ENCODE measurements at places on chromosomes 1 and 21. TPM values are rescaled to one million over a fixed set of nuclear protein-coding genes. Genes with fewer than 3 reads are reported as not detected.
A peak's percentile ranks its signal among the peaks of the same experiment; 100 is the strongest.

- no peak overlapping the region for H3K4me3 ChIP-seq
- H3K4me1 ChIP-seq: no peaks in the 10 kb centered on the region
- no peak for DNase-seq
- H3K27me3 ChIP-seq: no peaks in the 10 kb centered on the region
- H3K27ac ChIP-seq: no peak overlapping the region
Measured at GRCh38 chr1:194117582-194117981, 931.2 kb upstream of the B3GALT2 start.

DNA sequence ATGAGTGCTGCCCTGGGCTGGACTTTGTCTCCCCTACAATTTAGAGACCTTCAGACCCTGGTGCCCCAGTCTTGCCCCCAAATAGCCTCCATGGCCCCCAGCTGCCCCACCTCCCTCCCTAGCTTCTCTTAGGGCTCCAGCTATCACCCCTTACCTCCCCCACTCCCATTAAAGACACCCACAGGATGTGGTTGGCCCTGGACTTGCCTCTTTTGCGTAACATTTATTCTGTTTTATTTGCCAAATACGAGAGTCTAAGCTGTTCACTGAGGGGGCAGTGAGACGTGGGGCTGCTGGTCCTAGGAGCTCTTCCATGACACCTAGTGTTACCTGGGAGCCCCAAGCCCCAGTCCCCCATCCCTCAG lies 4.5 kb downstream of the ZC3H12A start:
- peaks cover 42% of the 10 kb centered on the region for H3K4me1 ChIP-seq
- H3K36me3 ChIP-seq: peaks cover 61% of the 10 kb centered on the region
- H3K4me3 ChIP-seq: peak overlapping the region; percentile 96
- peak overlapping the region; percentile 97 for H3K27ac ChIP-seq

Gene OR2AK2
- total RNA-seq: not detected

DNA sequence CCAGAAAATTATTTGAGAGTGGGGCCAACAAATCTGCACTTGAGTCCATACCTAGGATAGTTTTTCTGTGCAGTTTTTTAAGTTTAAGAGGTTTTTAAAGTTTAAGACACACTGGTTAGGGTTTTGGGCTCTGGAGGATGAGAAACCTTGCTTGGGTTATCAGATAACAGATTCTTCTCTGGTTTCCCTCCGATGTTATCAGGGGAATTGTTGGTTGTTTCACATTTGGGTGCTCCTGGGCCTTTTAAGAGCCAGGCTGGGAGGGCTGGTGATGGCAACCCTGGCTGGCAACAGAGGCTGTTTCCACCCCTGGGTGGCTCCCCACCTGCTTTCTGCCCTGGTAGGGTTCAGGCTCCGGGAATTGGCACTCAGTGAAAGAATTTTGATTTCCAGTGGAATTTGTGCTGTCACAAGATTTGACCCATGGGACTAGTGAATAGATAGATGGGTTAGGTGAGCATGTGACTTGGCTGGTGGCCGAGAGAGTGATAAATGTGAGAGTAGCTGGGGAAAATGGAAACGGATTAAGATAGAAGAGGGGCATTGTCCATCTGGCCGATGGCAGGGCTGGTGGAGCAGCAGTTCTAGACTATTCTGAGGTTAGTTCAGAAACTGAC lies 14.8 kb downstream of the VANGL1 start:
- H3K4me3 ChIP-seq: no peak overlapping the region
- peaks cover 17% of the 10 kb centered on the region for H3K36me3 ChIP-seq
- DNase-seq: no peak

Gene SDHC
- 173 TPM for total RNA-seq

GRCh38 chr1:99240621-99241020 lies 23.7 kb upstream of the PLPPR4 start:
- no peaks in the 10 kb centered on the region for H3K36me3 ChIP-seq
- no peaks in the 10 kb centered on the region for H3K4me1 ChIP-seq
- H3K27me3 ChIP-seq: no peaks in the 10 kb centered on the region
- DNase-seq: no peak

GRCh38 chr1:25068829-25069228 lies 138.8 kb upstream of the RUNX3 start:
- H3K27ac ChIP-seq: no peak overlapping the region
- no peak overlapping the region for H3K4me3 ChIP-seq
- H3K27me3 ChIP-seq: peaks cover 22% of the 10 kb centered on the region

DNA sequence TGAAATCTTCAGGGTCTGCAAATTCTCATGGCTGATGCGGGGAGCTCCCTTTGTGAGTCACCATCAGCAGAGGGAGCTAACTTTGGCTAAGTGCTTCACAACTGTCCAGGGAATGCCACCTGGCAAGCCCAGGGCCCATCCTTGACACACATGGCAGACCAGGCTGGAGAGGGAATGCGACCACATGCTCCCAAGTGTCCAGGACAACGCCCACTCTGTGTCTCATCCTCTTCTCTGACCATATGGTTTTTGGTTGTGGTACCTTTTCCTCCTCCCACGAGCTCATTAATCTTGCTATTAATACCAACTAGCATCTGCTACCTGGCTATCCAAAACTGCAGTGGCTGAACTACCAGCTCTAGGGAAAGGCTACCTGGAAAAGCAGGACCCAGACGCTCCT lies 37.1 kb upstream of the CLSTN1 start:
- H3K4me1 ChIP-seq: peaks cover 10% of the 10 kb centered on the region
- DNase-seq: no peak
- H3K27ac ChIP-seq: no peak overlapping the region
- no peaks in the 10 kb centered on the region for H3K27me3 ChIP-seq
- no peak overlapping the region for H3K4me3 ChIP-seq
- H3K36me3 ChIP-seq: peaks cover 1% of the 10 kb centered on the region

GRCh38 chr21:26495283-26495849 lies 77.7 kb downstream of the CYYR1 start:
- no peaks in the 10 kb centered on the region for H3K36me3 ChIP-seq
- no peak overlapping the region for H3K27ac ChIP-seq
- no peak overlapping the region for H3K4me3 ChIP-seq

- H3K36me3 ChIP-seq: no peaks in the 10 kb centered on the region
- H3K27ac ChIP-seq: no peak overlapping the region
- no peaks in the 10 kb centered on the region for H3K27me3 ChIP-seq
- no peaks in the 10 kb centered on the region for H3K4me1 ChIP-seq
- no peak for DNase-seq
Measured at GRCh38 chr1:213723187-213723586, 264.6 kb upstream of the PROX1 start.

DNA sequence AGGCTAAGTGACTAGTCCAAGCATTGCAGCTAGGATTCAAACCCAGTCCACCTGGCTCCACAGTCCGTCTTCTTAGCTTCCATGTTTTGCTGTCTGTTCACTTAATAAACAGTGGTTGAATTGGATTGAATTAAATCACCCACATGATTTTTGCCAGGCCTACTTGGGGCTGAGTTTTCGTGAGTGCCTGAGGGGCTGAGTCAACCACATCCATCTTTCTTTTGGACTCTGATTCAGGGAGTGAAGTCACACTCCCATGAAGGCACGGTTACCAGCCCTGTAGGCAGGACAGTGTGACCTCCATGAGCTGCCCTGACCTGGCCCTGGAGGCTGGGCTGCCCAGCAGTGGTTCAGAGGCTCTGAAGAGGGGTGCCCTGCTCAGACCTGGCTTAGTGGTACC lies 123.7 kb downstream of the ACTL8 start:
- H3K36me3 ChIP-seq: no peaks in the 10 kb centered on the region
- no peak overlapping the region for H3K27ac ChIP-seq
- no peak for DNase-seq
- no peaks in the 10 kb centered on the region for H3K27me3 ChIP-seq
- H3K4me3 ChIP-seq: no peak overlapping the region
- H3K4me1 ChIP-seq: no peaks in the 10 kb centered on the region

Gene EXO1
- total RNA-seq: 51.6 TPM

DNA sequence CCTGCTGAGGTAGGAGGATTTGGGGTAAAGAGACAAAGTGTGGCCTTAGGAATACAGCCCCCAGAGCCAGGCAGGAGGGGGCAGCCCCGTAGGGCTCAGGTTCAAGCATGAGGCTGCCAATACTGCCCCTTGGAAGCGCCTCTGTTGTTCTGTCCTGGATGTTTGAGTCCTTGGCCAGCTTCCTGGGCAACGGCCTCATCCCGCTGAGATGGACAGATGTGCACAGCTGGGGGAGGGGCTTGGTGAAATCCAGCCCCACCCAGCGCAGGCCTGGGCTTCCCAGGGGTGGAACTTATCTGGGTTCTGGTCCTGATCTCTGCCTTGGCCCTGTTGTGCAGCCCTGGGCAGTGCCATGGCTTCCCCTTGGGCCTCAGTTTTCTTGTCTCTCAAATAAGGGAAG lies 34.8 kb upstream of the MAN1C1 start:
- peaks cover 2% of the 10 kb centered on the region for H3K4me1 ChIP-seq
- DNase-seq: no peak
- peaks cover 32% of the 10 kb centered on the region for H3K27me3 ChIP-seq
- no peak overlapping the region for H3K27ac ChIP-seq
- H3K4me3 ChIP-seq: no peak overlapping the region

GRCh38 chr1:39639305-39640130 lies at the start of gene HEYL:
Gene HEYL, minus strand, starts transcription at chr1:39639643. Its CDS starts 18 bp downstream, at chr1:39639625.
- H3K36me3 ChIP-seq: no peaks in the 10 kb centered on the region
- H3K27ac ChIP-seq: no peak within 1 kb of the TSS
- peaks cover 59% of the 10 kb centered on the region for H3K27me3 ChIP-seq
- H3K4me3 ChIP-seq: peak within 1 kb of the TSS; percentile 25
- DNase-seq: peak; percentile 64
- H3K4me1 ChIP-seq: no peaks in the 10 kb centered on the region

DNA sequence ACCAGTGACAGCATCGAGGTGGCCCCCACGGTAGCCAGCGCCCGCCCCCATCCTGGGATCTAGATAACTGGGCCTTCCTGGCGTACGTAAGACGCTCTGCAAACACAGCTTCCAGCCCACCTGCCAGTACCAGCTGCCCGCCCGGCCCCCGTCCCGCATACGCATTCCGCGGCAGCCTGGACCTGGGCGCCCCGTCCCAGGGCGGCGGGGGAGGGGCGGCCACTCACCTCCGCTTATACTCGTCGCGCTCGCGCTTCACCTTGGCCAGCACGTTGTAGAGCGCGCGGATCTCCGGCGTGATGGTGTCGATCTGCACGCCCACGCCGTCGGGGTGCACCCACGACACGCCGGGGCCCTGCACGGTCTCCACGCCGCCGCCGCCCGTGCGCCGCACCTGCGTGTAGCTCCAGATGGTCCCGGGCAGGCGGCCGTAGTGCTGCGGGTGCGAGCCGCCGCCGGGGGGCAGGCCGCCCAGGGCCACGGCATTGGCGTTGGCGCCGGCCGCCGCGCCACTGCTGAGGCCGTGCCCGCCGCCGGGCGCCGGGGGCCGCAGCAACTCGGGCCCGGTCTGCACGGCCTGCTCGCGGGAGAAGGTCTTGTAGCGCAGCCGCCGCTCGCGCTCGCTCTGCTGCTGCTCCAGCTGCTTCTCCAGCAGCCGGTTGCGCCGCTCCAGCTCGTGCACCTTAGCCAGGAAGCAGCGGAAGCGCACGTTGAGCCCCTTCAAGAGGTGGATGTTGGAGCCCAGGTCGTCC lies 859 bp downstream of the IFFO2 start:
- peak overlapping the region; percentile 69 for H3K27ac ChIP-seq
- H3K36me3 ChIP-seq: peaks cover 5% of the 10 kb centered on the region
- H3K4me1 ChIP-seq: peaks cover 57% of the 10 kb centered on the region
- peaks cover 42% of the 10 kb centered on the region for H3K27me3 ChIP-seq
- DNase-seq: peak; percentile 71
- peak overlapping the region; percentile 78 for H3K4me3 ChIP-seq

DNA sequence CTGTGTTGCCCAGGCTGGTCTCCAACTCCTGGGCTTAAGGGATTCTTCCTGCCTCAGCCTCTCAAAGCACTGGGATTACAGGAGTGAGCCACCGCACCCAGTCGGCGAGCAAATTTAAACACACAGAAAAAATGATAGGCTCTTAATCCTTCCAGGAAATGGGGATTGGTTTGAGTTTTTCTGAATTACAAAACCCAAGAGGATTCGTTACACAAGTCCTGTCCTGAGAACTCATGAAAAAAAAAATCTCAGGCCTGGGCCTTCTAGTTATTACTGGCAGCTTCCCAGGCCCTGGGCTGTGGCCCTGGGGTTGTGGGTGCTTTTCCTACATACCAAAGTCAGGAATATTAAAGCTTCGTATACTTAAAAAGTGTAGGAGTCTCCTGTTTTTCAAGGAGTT lies 6.3 kb upstream of the IFNGR2 start:
- H3K27ac ChIP-seq: no peak overlapping the region
- H3K4me3 ChIP-seq: no peak overlapping the region
- H3K4me1 ChIP-seq: peaks cover 7% of the 10 kb centered on the region
- DNase-seq: no peak
- peaks cover 1% of the 10 kb centered on the region for H3K36me3 ChIP-seq

DNA sequence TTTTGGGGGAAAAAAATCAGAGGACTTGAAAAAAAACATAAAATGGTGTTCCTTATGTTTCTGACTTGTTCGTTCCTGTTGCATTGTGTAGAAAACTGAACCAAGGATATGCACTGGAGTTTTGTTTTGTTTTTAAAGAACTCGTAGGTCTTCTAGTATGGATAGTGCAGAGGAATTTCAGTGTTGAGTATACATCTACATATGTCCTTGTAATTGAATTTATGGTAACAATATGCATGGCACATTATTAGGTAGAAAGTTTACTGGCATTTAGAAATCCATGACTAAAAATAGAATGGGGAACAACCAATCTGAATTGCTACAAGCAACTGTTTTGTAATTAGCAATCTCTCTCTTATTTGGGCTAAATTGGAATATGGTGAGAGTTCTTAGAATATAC lies 188.3 kb upstream of the ZRANB2 start:
- no peaks in the 10 kb centered on the region for H3K36me3 ChIP-seq
- H3K27ac ChIP-seq: no peak overlapping the region
- DNase-seq: no peak
- no peak overlapping the region for H3K4me3 ChIP-seq
- no peaks in the 10 kb centered on the region for H3K4me1 ChIP-seq

GRCh38 chr1:37438869-37439343 lies 35.5 kb upstream of the ZC3H12A start:
- no peak overlapping the region for H3K4me3 ChIP-seq
- no peak overlapping the region for H3K27ac ChIP-seq
- DNase-seq: no peak
- H3K27me3 ChIP-seq: peaks cover 24% of the 10 kb centered on the region

- no peak overlapping the region for H3K27ac ChIP-seq
- peaks cover 27% of the 10 kb centered on the region for H3K27me3 ChIP-seq
- H3K4me3 ChIP-seq: no peak overlapping the region
- H3K4me1 ChIP-seq: no peaks in the 10 kb centered on the region
Measured at GRCh38 chr1:225757927-225758656, 19.5 kb upstream of the SRP9 start.

All from activated CD8-positive, alpha-beta memory T cell treated with anti-CD3 and anti-CD28 coated beads, Interleukin-2, amount 10 ng/mL, durations not matched to agents 7 days and 5 days (primary cell).